ENCODE measurements at places on chromosomes 4 and X.
A peak's percentile ranks its signal among the peaks of the same experiment; 100 is the strongest.

DNA sequence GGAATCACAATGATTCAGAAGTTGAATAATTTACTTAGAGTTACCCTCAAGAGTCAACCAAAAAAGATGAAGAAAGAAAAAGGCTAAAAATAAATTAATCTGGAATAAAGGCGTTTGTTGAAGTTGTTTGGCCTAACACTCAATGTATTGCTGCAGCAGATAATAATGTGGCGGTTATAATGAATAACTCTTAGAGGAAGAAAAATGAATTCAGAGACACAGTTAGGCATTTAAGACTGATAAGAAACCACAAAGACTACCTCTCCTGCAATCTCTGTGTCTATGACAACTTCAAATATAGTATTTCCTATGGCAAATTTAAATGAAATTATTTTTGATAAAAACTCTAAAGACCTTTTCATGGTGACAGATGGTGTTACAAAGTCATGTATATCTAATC, 1369.1 kb upstream of the AGA start:
- DNase-seq = no peak

DNA sequence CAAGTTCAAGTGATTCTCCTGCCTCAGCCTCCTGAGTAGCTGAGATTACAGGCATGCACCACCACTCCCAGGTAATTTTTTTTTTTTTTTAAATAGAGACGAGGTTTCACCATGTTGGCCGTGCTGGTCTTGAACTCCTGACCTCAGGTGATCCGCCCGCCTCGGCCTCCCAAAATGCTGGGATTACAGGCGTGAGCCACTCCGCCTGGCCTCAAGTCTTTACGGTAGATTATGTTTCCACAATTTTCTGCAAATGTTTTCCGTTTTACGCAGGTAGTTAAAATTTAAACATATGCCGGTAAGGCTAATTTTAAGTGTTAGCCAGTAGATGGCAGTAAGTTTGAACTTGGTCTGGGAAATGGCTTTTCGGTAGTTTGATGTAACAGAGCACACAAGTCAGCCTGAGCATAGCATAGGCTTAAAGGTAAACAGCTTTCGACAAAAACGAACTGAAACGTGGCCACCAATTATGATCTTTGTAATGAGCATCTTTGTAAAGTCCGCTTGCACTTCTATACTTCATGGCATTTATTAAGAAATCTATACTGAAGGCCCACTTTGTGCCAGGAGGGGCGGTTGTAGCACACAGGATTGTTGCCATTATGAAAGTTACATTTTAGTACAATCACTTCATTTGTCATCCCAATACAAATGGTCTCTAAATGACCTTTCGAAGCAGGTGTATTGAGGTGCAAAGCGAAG, 31.1 kb downstream of the CCKAR start:
- peak; percentile 59 for DNase-seq

DNA sequence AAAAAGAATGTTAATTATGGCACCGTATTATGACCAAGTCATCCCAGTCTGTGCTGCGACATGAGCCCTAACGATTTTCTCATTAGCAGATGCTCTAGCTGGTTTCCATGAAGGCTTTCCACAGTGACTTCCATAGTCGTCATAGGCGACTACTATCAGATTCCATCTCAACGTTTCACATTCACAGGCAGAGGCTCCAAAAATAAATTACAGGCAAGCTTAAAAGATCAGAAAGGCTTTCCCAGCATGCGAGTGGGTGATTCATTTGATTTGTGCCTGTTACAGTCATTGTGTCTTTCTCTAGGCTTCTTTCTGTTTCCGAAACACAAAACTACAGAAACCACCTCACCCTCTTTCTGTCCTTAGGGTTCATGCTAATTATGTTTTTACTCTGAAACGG, 43.2 kb downstream of the PALLD start:
- peak; percentile 44 for DNase-seq

GRCh38 chr4:79756140-79756895, 316.7 kb downstream of the ANTXR2 start:
- DNase-seq = no peak

GRCh38 chr4:187576751-187577150, 418.8 kb upstream of the ZFP42 start:
- DNase-seq = no peak

DNA sequence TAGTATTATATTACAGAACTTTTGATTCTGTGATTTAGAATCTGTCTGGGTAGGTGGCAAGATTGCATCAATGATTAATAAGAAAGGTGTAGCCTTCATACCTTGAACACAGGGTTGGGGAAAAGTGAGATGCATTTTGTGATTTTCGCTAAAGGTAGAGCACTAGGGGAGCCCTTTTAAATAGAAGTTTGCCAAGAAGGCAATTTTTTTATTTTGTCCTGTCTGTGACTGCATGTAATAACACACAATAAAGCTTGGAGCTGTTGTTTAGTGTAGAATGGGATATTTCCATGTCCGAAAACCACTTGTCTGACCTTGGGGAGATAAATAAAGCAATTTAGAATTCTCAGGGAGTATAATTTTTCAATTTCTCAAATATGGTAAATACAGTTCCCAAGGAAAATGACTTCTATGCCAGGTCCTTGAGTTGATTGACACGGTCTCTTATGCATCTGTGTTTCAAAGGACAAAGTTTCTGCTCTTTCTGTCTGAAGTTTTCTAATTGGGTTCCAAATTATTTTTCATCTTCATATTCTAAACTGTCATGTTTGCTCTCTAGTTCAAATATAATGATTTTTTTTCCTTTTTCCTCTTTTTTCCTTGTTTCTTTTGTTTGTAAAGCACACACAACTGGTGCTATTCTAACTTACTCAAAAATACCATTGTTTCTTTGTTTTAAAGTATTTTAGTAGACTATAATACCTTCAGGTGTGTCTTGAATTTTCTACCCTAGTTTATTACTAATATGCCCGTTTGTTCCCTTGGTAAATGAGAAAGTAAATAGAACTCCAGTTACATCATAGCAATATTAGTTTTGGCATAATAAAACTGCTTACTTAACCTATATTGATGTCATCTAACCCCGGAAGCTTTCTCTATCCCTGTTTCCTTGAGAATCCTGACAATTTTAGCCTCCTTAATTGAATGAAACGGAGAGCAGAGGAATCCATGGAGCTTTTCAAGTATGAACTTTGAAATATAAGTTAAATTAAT, 87.8 kb upstream of the BMPR1B start:
- DNase-seq = no peak

- no peak for DNase-seq
Measured at GRCh38 chr4:130698251-130698650, 1602.3 kb downstream of the C4orf33 start.

DNA sequence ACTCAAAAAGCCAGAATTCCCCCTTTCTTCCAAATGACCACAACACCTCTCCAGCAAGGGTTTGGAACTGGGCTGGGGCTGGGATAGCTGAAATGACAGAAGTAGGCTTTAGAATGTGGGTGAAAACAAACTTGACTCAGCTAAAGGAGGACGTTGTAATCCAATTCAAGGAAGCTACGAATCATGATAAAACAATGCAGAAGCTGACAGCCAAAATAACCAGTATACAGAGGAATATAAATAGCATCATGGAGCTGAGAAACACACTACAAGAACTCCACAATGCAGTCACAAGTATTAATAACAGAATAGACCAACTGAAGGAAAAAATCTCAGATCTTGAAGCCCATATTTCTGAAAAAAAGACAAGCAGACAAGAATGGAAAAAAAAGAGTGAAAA, 95.8 kb upstream of the TET2 start:
- DNase-seq = no peak

DNA sequence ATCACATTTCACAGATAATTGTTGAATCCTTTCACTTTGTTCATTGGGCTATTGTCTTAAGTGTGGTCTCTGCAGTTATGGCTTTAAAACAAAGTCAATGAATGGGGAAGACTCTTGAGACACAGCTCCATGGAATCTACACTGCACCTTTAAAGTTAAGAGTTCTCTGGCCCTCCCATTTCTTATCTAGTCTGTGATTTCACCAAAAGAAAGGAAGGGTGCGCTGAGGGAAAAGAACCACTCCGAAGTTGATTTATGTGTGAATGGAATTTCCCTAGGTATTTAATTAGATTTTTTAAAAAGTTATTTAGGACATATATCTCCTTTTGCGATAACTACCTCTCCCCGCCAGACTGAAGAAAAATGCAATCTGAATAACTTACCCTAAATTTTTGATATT, 2.5 kb downstream of the SEPTIN11 start:
- DNase-seq = no peak

DNA sequence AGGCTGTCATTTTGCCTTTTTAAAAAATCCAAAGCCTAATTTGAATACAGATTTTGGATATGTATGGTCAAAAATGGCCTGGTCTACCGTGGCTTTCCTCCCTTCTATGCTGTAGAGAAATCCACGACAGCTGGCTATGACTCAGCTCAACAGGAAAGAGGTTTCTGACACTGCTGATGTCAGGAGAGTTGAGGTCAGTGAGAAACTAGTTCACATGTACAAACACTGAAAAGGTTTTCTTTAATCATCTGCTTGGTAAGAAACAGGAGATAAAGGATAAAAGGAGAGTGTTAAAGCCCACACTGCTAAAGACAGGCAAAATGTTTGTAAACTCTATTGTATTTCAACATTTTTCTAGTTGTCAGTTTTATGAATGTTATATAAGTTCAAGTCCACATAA, 113.9 kb downstream of the NYX start:
- peak; percentile 78 for DNase-seq

GRCh38 chr4:116015062-116015461, 901.6 kb upstream of the NDST4 start:
- no peak for DNase-seq

DNA sequence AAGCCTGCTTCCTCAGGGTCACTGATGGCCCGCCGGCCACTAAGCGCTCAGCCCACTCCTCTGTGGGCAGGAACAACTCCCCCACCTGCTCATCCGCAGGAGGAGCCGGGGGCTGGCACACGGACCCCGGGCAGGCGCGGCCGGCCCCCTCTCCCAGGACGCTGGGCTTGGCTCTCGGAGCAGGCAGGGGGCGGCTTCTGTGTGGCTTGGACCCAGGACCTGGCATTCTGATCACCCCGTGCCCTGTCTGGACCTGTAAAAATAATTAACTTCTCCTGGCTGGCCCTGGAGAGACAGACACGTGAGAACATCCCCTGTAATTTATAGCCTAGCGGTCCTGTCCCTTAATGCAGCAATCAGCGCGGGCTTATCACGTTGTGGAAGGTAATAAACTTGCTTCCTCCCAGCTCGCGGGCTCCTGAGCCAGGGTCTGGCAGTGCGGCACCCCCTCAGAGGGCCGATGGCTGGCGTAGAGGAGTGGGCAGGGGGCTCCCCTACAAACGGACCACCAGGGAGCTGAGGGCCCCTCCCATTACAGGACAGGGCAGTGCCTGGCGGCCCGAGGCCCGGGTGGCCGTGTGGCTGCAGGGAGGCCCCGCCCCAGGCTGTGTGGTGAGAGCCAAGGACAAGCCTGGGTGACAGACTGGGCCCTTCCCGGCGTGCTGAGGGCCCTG, 84.5 kb upstream of the NKX1-1 start:
- no peak for DNase-seq

Measured in activated CD4-positive, alpha-beta T cell treated with anti-CD3 and anti-CD28 coated beads, Interleukin-2, amount 50 U/mL, for 16 hours (primary cell).